ENCODE measurements at places on chromosomes 1 and 21. TPM values are rescaled to one million over a fixed set of nuclear protein-coding genes. Genes with fewer than 3 reads are reported as not detected.

ETV3L gene
- not detected for total RNA-seq

TMEM125 gene
- total RNA-seq: 0.64 TPM

GRCh38 chr1:77313491-77313890, 31.7 kb downstream of the AK5 start:
- H3K4me3 ChIP-seq: no peak overlapping the region
- no peak for DNase-seq
- no peak overlapping the region for H3K27ac ChIP-seq
- H3K36me3 ChIP-seq: no peaks in the 10 kb centered on the region
- H3K4me1 ChIP-seq: no peaks in the 10 kb centered on the region
- no peaks in the 10 kb centered on the region for H3K27me3 ChIP-seq

DNA sequence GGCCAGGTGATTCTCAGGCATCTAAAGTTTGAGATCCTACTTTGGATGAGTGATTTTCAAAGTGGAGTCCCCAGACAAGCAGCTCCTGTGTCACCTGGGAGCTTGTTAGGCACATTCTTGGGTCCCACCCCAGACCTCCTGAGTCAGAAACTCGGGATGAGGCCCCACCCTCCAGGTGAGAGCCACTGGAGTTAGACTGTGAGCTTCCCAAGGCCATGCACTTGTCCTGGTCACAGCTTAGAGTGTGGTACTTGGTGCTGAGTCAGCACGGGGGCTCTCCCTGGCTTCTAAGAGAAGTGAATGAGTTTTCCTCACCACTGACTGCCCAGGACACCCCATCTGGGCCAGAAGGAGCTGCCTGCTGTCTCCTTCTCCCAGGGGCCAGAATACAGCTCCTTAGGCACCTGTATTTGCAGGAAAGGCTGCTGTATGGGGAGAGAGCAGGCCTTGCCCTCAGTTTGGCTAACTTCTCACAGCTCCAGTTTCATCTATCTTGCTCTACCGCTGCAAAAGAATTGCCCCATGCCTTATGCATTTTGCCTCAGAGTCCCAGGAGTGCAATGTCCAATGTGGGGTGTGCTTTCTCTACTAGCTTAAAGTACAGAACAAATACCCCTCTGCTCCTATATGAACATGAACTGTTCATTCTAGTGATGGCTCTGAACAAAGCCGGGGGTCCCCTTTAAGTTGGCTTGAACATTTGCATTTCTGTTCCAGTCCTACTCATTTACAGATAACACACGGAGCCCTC, 98.1 kb downstream of the PSMG1 start:
- no peaks in the 10 kb centered on the region for H3K36me3 ChIP-seq
- H3K4me3 ChIP-seq: no peak overlapping the region
- peaks cover 34% of the 10 kb centered on the region for H3K27me3 ChIP-seq
- H3K27ac ChIP-seq: no peak overlapping the region

DNA sequence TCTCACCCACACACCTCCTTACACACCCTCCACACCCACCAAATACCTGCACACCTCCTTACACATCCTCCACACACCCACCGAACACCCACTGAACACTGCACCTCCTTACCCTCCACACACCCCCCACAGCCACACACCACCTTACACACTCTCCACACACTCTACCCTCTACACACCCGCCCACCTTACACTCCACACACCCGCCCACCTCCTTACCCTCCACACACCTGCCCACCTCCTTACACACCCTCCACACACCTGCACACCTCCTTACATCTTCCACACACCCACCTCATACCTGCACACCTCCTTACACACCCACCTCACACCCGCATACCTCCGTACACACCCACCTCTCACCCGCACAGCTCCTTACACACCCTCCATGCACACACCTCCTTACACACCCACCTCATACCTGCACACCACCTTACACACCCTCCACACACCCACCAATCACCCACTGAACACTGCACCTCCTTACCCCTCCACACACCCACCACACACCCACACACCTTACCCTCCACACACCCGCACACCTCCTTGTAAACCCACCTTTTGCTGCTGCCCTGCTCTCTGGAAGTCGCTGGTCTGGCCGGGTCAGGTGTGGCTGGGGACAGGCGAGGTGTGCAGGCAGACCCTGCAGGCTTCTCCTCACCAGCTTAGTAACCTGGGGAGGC, 38.5 kb downstream of the COQ8A start:
- H3K27me3 ChIP-seq: no peaks in the 10 kb centered on the region
- no peak overlapping the region for H3K4me3 ChIP-seq
- no peak for DNase-seq
- H3K27ac ChIP-seq: no peak overlapping the region
- H3K36me3 ChIP-seq: no peaks in the 10 kb centered on the region

LIN28A gene
- total RNA-seq: 16.7 TPM

DNA sequence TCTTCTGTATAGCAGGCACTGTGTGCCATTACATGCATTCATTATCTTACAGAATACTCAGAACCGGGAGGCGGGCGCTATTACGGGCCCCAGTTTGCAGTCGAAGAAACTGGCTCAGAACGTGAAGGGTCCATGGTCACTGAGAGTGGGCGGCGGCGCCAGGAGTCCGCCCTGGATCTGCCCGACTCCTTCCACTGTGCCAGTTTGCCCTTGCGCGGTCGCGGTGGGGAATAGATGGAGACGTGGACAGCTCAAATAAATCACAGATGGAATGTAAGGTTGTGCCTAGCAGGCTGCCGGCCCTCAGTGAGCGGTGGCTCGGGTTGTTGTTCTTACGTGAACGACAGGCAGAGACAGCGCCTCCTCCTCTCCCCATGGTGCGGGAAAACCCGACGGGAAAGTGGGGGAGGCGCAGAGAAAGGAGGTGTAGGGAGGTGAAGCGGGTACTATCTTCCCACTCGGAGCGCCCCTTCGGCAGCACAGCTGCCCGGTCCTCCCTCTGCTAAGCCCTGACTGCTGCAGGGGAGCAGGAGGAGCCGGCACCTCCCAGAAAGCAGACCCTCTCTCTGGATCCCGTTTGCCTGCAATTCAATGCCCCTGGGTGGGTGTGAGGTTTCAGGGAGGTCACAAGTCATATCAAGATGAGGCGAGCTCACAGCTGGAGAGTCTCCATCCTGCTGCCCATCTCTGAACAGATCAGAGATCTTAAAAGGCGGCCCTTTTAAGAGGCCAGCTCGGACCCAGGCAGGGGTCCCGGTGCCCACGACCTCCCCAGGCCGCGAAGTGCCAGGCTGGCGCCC, 1.1 kb downstream of the COL9A2 start:
- H3K4me1 ChIP-seq: peaks cover 22% of the 10 kb centered on the region
- no peaks in the 10 kb centered on the region for H3K36me3 ChIP-seq
- H3K27ac ChIP-seq: no peak overlapping the region
- peak overlapping the region; percentile 49 for H3K4me3 ChIP-seq

GNAT2 gene
- not detected for total RNA-seq

DNA sequence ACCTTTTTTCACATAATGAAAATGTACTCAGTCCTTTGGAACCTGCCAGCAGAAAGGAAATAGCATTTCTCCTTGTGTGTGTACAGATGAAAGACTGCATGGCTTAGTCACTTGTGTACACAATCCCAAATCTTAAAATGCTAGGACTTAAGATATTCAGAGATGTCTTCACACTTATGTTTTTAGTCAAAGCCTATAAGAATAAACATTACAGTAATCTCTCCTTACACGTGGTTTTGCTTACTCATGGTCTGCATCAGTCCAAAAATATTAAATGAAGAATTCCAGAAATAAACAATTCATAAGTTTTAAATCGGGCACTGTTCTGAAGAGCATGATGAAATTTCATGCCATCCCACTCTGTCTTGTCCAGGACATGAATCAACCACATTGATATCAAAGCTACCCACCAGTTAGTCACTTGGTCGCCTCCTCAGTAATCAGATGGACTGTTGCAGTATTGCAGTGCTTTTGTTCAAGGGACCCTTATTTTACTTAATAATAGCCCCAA, 75.7 kb upstream of the RRP15 start:
- no peaks in the 10 kb centered on the region for H3K36me3 ChIP-seq
- H3K27ac ChIP-seq: peak overlapping the region; percentile 23
- DNase-seq: peak; percentile 70
- H3K27me3 ChIP-seq: no peaks in the 10 kb centered on the region
- peaks cover 13% of the 10 kb centered on the region for H3K4me1 ChIP-seq
- H3K4me3 ChIP-seq: no peak overlapping the region

DNA sequence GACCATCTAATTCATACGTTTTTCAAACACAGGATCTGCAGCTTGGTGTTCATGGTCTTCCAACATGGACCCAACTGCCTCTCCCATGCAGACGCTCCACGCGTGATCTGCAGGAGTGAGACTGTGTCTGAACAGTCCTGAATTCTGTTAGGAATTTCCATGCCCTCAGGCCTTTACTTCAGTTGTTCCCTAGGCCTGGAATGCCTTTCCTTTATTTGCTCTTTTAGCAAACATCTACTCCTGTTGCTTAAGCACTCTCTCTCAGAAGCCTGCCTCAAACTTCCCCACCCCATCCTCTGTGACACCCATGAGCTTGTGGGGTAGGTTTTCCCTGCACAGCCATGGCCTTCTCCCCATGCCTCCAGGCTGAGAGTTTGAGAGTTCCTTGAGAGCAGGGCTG, 73.7 kb downstream of the DMRTB1 start:
- H3K4me3 ChIP-seq: no peak overlapping the region
- peaks cover 11% of the 10 kb centered on the region for H3K4me1 ChIP-seq
- H3K27me3 ChIP-seq: no peaks in the 10 kb centered on the region
- no peaks in the 10 kb centered on the region for H3K36me3 ChIP-seq

DNA sequence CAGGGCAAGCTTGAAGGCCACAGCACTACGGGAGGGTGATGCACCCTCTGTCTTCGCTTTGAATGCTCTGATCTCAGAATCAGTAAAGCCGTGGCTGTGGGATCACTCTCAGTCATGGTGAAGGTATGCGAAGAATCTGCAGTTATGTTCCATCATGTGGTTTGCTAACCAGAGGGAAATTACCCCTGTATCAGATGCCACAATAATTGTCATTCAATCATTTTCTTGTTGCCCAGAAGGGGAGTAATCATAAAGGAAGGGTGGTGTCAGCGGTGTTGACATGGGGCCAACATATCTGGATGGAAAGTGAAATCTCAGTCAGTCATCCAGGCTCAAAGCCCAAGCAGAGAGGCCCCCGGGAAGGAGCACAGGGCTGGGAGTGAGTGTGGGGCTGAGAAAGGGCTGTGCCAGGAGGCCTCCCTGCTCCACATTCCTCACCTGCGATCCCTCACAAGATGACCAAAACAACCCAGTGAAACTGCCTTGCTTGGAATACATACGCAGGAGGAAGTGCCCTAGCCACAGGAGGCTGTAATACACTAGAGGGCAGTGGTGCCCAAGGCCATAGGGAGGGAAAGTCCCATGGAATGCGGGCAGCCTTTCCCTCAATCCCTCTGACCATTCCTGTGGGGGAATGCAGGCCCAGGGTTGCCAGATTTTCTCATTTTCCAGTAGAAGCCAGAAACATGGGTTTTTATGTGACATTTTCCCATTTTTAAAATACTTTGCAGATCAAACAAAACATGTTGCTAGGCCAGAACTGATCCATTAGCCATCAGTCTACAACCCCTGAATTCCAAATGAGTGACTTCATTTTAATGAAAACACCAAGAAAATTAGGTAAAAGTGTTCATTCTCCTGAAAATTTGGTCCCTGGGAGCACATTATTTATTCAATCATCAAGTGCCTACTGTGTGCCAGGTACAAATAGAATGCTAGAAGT, 95.7 kb upstream of the VANGL1 start:
- peaks cover 22% of the 10 kb centered on the region for H3K4me1 ChIP-seq
- no peaks in the 10 kb centered on the region for H3K27me3 ChIP-seq
- peak; percentile 97 for DNase-seq
- H3K27ac ChIP-seq: peak overlapping the region; percentile 94
- no peaks in the 10 kb centered on the region for H3K36me3 ChIP-seq

DNA sequence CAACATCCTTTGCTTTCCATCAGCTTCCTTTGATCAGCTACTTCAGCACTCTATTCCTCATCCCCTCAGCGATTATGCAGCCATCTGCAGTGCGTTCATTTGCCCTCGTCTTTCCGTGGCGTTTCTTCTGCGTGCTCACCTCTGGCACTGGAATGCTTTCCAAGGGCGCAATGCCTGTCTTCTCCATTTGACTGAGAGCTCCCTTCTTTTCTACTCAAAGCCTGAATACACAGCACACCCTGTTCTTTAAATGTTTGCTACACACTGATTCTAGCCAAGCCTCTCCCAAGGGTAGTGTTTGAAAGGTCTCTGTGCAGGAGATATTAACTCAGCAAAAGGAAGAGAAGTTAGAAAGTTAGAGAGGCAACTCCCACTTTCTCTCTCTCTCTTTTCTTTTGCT, 22.6 kb downstream of the C1orf116 start:
- no peaks in the 10 kb centered on the region for H3K27me3 ChIP-seq
- H3K36me3 ChIP-seq: no peaks in the 10 kb centered on the region

- peak; percentile 49 for DNase-seq
- no peak overlapping the region for H3K27ac ChIP-seq
- no peak overlapping the region for H3K4me3 ChIP-seq
Measured at GRCh38 chr1:45299981-45300668, 26.6 kb upstream of the HPDL start.

DNA sequence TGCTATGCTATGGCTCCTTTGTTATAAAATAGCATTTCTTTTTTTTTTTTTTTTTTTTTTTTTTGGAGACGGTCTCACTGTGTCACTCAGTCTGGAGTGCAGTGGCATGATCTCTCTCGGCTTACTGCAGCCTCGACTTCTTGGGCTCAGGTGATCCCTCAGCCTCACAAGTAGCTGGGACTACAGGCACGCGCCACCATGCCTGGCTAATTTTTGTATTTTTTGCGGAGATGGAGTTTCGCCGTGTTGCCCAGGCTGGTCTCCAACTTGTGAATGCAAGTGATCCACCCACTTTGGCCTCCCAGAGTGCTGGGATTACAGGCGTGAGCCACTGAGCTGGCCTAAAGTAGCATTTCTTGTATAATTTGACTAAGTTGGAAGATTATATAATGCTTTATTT, 10.8 kb downstream of the CAMTA1 start:
- H3K27me3 ChIP-seq: no peaks in the 10 kb centered on the region
- no peak for DNase-seq
- peaks cover 15% of the 10 kb centered on the region for H3K4me1 ChIP-seq

GRCh38 chr1:230208619-230209261, 141.7 kb downstream of the GALNT2 start:
- no peak overlapping the region for H3K4me3 ChIP-seq
- DNase-seq: no peak
- H3K4me1 ChIP-seq: peaks cover 33% of the 10 kb centered on the region

- DNase-seq: no peak
- H3K27ac ChIP-seq: no peak overlapping the region
- peaks cover 3% of the 10 kb centered on the region for H3K4me1 ChIP-seq
- H3K27me3 ChIP-seq: peaks cover 12% of the 10 kb centered on the region
- H3K36me3 ChIP-seq: no peaks in the 10 kb centered on the region
Measured at GRCh38 chr21:42013931-42014330, 3.8 kb upstream of the ZBTB21 start.

ZBTB17 gene
- total RNA-seq: 28.8 TPM

UBE2U gene
- not detected for total RNA-seq

DNA sequence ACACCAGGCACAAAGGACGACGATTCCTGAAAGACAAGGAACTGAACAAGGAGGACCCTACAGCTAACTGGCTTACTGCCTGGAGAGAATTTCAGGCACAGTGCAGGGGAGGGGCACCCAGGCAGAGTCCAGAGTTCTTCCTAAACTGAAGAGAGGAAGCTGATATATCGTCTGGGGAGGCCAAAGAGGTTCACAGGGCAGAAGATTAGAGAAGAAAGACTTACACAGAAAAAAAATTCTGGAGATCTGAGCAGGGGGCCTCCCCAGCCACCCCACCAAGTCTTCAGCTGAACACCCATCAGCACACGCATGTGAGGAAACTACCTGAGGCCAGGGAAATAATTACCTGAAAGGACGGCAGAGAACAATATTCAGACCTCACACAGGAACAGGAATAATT, 24.6 kb downstream of the SORT1 start:
- no peaks in the 10 kb centered on the region for H3K27me3 ChIP-seq
- no peak overlapping the region for H3K4me3 ChIP-seq
- peaks cover 38% of the 10 kb centered on the region for H3K4me1 ChIP-seq
- no peak overlapping the region for H3K27ac ChIP-seq
- no peaks in the 10 kb centered on the region for H3K36me3 ChIP-seq

NR5A2 gene
- total RNA-seq: 0.39 TPM
